ENCODE measurements at places on chromosomes 1 and 21. TPM values are rescaled to one million over a fixed set of nuclear protein-coding genes. Genes with fewer than 3 reads are reported as not detected.

Gene HMCN1
- total RNA-seq, result 26.0 TPM

Gene HCRTR1
- total RNA-seq, result 0.14 TPM

Gene ATP1A4
- not detected for total RNA-seq

Gene C1orf53
- total RNA-seq, result 3.6 TPM

Gene PIGP
- 30.6 TPM for total RNA-seq

Gene MSTO1
- total RNA-seq, result 51.5 TPM

Gene UBE2U
- not detected for total RNA-seq

Gene TTC13
- total RNA-seq, result 24.5 TPM

Gene SLC45A3
- total RNA-seq, result 3.9 TPM

Gene IFNLR1
- total RNA-seq, result 2.4 TPM

Gene OVAAL
- not detected for total RNA-seq

Gene NGF
- 0.40 TPM for total RNA-seq

Gene TRABD2B
- total RNA-seq, result 0.46 TPM

Gene RPE65
- not detected for total RNA-seq

Gene PUM1
- total RNA-seq, result 99.1 TPM

Gene NAV1
- total RNA-seq, result 28.8 TPM

Gene NSL1
- 27.5 TPM for total RNA-seq

Gene KRTAP13-2
- total RNA-seq, result not detected

Gene LRRC38
- not detected for total RNA-seq

Gene MYBPHL
- 1.1 TPM for total RNA-seq

Gene BARHL2
- not detected for total RNA-seq

Gene EGLN1
- total RNA-seq, result 19.3 TPM

Gene TIPRL
- total RNA-seq, result 26.4 TPM

Gene SPRR5
- not detected for total RNA-seq

Gene GPR161
- total RNA-seq, result 8.4 TPM

Gene CNIH4
- 79.4 TPM for total RNA-seq

Gene PLA2G2F
- not detected for total RNA-seq

Gene IL24
- not detected for total RNA-seq

Gene PRXL2B
- total RNA-seq, result 39.8 TPM

Gene HSD3B1
- not detected for total RNA-seq

Gene CHIA
- total RNA-seq, result 2.2 TPM

Gene UTS2
- not detected for total RNA-seq

Gene LACTBL1
- not detected for total RNA-seq

Gene B3GALT2
- 8.8 TPM for total RNA-seq

Gene RNF19B
- 38.1 TPM for total RNA-seq

Gene ATAD3C
- 0.60 TPM for total RNA-seq

Gene VANGL1
- 10.9 TPM for total RNA-seq

Gene PRDM16
- total RNA-seq, result 21.3 TPM

Gene TSSK3
- 1.4 TPM for total RNA-seq

Gene VHLL
- not detected for total RNA-seq

Gene OR2M2
- total RNA-seq, result not detected

Gene GPR3
- 0.51 TPM for total RNA-seq

Gene NUAK2
- total RNA-seq, result 9.2 TPM

Gene RAB42
- total RNA-seq, result 11.7 TPM

Gene CD1E
- 0.55 TPM for total RNA-seq

Gene FLG2
- not detected for total RNA-seq

Gene FAM177B
- total RNA-seq, result not detected

Gene FTCD
- 0.26 TPM for total RNA-seq

Gene RNASEL
- total RNA-seq, result 9.7 TPM

Gene RHOU
- 25.8 TPM for total RNA-seq

Gene KISS1
- total RNA-seq, result not detected

Gene ARHGAP29
- 43.5 TPM for total RNA-seq

Gene AUNIP
- 0.21 TPM for total RNA-seq

Gene WNT2B
- total RNA-seq, result 6.3 TPM

Gene MATN1
- 0.57 TPM for total RNA-seq

Gene AADACL4
- total RNA-seq, result not detected

Gene CSTB
- total RNA-seq, result 140 TPM

Gene PPCS
- total RNA-seq, result 33.0 TPM

Gene C8A
- not detected for total RNA-seq

Gene TGFBR3
- total RNA-seq, result 39.3 TPM
